ENCODE measurements at places on chromosomes 7 and 10.

- no peak overlapping the region for H3K4me3 ChIP-seq
- no peaks in the 10 kb centered on the region for H3K36me3 ChIP-seq
- H3K27ac ChIP-seq, result no peak overlapping the region
- DNase-seq, result no peak
- H3K27me3 ChIP-seq, result no peaks in the 10 kb centered on the region
Measured at GRCh38 chr10:90399782-90400181, 458.1 kb downstream of the HTR7 start.

- no peaks in the 10 kb centered on the region for H3K27me3 ChIP-seq
- no peak overlapping the region for H3K27ac ChIP-seq
- no peaks in the 10 kb centered on the region for H3K36me3 ChIP-seq
- no peak for DNase-seq
Measured at GRCh38 chr7:21971780-21972396, 26.2 kb upstream of the CDCA7L start.

DNA sequence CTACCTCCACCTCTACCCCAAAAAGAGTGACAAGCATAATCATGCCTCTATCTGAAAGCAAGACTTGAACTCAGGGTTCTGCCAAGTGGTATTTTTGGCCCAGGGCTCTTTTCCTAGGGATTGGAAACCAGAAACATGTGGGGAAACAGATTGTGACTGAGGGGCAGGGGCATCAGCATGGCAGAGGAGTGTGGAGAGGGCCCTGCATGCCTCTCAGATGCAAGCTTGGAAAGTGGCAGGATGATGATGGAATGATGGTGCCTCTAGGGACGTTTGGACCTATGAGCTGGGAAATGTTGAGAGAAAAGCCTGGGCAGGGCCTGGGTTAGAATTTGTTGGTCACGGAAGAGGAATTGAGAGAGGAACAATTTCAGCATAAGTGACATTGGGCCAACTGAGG lies 78.4 kb upstream of the LEP start:
- H3K4me3 ChIP-seq, result no peak overlapping the region
- peaks cover 10% of the 10 kb centered on the region for H3K4me1 ChIP-seq
- DNase-seq, result no peak
- H3K36me3 ChIP-seq, result no peaks in the 10 kb centered on the region
- H3K27ac ChIP-seq, result no peak overlapping the region
- no peaks in the 10 kb centered on the region for H3K27me3 ChIP-seq

DNA sequence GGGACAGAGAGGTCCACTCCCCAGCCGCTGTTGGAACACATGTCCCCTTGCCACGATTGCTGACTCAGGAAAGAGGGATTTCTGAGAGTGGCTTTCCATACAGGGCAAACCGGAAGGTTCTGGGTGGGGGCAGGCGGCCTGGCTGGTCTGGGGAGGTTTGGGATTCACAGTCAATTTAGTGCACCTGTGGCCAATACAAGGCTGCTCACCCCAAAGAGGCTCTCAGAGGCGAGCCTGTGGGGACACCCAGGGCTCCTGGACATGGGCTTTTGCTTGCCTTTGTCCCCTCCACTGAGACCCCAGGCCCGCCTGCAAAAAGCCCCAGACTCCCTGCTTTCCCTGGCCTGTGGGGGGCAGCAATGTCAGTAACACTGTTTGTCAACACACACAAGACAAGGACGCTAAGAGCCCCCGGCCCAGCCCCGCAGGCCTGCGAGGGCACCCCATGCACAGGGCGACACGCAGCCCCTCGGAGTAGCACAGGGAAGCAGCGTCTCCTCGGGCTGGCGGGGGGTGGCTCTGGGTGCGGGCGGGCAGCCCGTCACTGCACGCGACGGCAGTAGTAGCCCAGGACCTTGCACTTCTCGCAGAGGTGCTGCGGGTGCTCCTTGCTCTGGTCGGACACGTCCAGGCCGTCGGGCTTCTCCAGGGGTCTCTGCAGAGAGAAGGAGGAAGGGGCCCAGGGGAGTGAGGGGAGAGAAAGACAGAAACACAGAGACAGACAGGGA lies 38.7 kb downstream of the PPIF start:
- no peaks in the 10 kb centered on the region for H3K27me3 ChIP-seq
- no peak for DNase-seq
- H3K4me1 ChIP-seq, result peaks cover 26% of the 10 kb centered on the region
- H3K36me3 ChIP-seq, result no peaks in the 10 kb centered on the region
- no peak overlapping the region for H3K4me3 ChIP-seq

GRCh38 chr7:95908499-95908898 lies 136.1 kb downstream of the DYNC1I1 start:
- H3K27me3 ChIP-seq, result no peaks in the 10 kb centered on the region
- no peaks in the 10 kb centered on the region for H3K36me3 ChIP-seq
- no peak for DNase-seq
- H3K4me1 ChIP-seq, result no peaks in the 10 kb centered on the region
- H3K27ac ChIP-seq, result no peak overlapping the region

DNA sequence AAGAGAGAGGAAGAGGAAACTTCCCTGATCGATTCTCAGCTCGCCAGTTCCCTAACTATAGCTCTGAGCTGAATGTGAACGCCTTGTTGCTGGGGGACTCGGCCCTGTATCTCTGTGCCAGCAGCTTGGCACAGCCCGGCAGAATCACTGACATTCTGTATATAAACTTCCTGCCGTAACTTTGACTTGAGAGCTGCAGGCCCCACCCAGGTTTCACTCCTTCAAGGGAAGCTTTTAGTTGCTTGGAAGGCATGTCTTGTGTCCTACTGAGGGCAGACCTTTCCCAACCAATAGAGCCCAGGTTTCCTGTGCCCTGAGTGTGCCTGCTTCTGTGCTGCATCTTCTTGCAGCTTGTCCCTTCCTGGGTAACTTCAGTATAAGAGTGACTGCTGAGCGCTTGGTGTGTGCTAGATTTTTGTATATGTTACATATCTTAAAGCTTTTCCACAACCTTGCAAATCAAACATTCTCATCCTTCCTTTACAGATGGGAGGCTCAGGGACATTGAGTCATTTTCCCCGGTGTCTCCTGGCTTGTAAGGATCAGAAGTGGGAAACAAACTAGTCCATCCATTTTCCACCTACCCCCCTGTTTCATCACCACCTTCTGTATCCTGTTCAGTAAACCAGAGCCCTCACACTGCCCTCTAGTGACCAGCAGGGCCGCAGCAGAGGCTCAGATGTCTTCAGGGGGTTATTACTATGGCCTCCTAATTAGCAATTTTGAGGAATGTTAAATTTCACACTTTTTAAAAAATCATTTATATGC lies 225.2 kb upstream of the PRSS58 start:
- no peak overlapping the region for H3K27ac ChIP-seq
- H3K4me3 ChIP-seq, result no peak overlapping the region
- peak; percentile 71 for DNase-seq
- no peaks in the 10 kb centered on the region for H3K27me3 ChIP-seq
- no peaks in the 10 kb centered on the region for H3K36me3 ChIP-seq

DNA sequence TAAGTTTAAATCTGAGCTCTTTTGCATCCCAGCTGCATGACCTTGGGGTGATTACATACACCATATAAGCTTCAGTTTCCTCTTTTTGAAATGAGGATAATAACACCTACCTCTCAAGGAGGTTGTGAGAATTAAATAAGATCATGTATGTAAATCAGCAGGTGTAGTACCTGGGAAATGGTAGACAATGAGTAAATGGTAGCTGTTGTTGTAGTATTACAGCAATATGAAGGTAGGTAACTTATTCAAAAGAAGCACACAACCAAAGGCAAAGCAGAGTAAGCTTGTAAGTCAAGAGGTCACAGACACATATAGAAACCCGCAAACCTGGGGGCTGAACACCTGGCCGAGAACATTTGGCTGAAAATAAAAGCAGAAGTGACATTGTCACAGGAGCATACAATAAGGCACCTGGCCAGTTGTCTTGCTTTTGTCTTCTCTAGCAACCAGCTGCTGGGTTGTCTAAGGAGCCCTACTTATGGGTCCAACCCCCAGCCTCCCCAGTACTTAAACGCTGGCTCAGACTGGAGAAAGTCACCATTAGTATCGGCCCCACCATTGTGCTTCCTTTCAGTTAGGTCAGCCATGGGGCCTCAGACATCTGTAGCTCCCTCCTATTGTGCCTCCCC lies 203.6 kb upstream of the MKLN1 start:
- DNase-seq, result no peak
- H3K27me3 ChIP-seq, result no peaks in the 10 kb centered on the region
- H3K36me3 ChIP-seq, result no peaks in the 10 kb centered on the region
- no peak overlapping the region for H3K4me3 ChIP-seq
- no peak overlapping the region for H3K27ac ChIP-seq
- H3K4me1 ChIP-seq, result no peaks in the 10 kb centered on the region

DNA sequence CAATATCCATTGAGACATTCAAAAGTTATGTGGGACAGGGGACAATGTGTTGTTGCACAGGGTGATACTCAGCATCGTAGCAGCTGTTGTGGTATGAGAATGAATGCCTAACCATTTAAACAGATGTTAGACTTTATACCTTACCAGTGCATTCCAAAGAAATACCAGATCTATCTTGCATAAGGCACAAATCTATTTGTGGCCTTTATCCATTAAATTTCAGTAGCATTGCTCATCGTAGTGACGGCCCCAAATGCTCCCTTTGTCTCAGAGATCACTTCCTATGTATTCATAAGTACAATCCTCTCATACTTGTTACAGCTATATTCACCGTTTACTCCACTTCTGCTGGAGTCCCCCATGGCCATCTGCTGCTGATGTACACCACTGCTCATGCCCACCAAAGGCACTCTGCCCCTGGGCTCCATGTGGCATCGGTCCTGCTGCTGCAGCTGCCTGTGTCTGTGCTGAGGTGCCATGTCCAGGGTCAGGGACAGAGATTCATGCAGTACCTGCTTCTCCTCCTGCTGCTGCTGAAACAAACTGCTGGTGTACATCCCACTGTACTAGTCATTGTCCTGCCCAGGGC lies 96.3 kb downstream of the CPED1 start:
- no peak overlapping the region for H3K4me3 ChIP-seq
- H3K27ac ChIP-seq, result peak overlapping the region; percentile 70
- H3K27me3 ChIP-seq, result no peaks in the 10 kb centered on the region
- no peak for DNase-seq
- H3K36me3 ChIP-seq, result no peaks in the 10 kb centered on the region

- no peak overlapping the region for H3K4me3 ChIP-seq
- H3K27ac ChIP-seq, result no peak overlapping the region
- no peak for DNase-seq
- H3K36me3 ChIP-seq, result no peaks in the 10 kb centered on the region
- no peaks in the 10 kb centered on the region for H3K27me3 ChIP-seq
Measured at GRCh38 chr7:55420530-55420929, 55.4 kb downstream of the LANCL2 start.

DNA sequence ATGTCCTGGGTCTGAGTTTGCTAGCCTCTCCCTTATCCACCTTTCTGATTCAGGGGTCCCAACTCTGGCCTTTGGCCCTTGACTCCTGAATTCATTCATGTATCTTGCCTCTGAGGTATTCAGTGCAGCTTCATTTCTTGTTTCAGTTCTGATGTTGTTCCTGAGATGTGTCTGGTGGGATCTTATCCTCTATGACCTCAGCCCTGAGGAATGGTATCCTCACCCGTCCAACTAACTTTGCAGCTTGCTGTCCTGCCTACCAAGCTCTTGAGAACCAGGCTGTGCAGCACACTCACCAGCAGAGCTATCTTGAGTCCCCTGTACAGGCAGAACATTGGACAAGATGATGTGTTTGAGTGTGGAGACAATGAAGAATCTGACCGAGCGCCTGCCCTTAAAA lies 13.8 kb downstream of the SUFU start:
- no peak overlapping the region for H3K4me3 ChIP-seq
- DNase-seq, result no peak
- H3K4me1 ChIP-seq, result peaks cover 4% of the 10 kb centered on the region
- no peak overlapping the region for H3K27ac ChIP-seq
- no peaks in the 10 kb centered on the region for H3K36me3 ChIP-seq
- H3K27me3 ChIP-seq, result no peaks in the 10 kb centered on the region

GRCh38 chr7:140881507-140882228 lies 43.1 kb downstream of the BRAF start:
- H3K36me3 ChIP-seq, result no peaks in the 10 kb centered on the region
- no peak overlapping the region for H3K4me3 ChIP-seq
- no peaks in the 10 kb centered on the region for H3K4me1 ChIP-seq
- DNase-seq, result no peak
- no peak overlapping the region for H3K27ac ChIP-seq
- no peaks in the 10 kb centered on the region for H3K27me3 ChIP-seq

- no peaks in the 10 kb centered on the region for H3K27me3 ChIP-seq
- peak overlapping the region; percentile 78 for H3K4me3 ChIP-seq
- peaks cover 4% of the 10 kb centered on the region for H3K4me1 ChIP-seq
Measured at GRCh38 chr10:27242473-27242950, 1.9 kb upstream of the ACBD5 start.

DNA sequence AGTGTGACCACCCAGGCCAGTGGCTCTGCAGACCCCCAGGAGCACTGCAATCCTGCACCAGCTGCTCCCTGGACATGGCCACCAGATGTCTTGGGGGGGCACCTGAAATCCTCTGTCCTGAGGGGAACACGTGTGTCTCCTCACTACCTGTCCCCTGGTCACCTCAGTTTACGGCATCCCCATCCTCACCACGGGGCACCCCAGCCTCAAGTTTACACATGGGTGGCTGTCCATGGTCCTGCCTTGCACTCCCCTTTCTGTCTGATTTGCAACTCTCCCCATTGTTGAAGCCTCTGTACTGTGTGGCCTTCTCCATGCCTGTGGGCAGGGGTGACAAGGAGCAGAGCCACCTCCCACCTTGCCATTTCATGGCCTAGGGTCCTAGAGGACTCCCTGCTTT lies 67.2 kb downstream of the RAMP3 start:
- no peak for DNase-seq
- H3K27me3 ChIP-seq, result no peaks in the 10 kb centered on the region
- H3K36me3 ChIP-seq, result no peaks in the 10 kb centered on the region
- no peak overlapping the region for H3K27ac ChIP-seq

Measured in testis (tissue), 5 donors.